ENCODE measurements at places on chromosomes 13 and 19.

DNA sequence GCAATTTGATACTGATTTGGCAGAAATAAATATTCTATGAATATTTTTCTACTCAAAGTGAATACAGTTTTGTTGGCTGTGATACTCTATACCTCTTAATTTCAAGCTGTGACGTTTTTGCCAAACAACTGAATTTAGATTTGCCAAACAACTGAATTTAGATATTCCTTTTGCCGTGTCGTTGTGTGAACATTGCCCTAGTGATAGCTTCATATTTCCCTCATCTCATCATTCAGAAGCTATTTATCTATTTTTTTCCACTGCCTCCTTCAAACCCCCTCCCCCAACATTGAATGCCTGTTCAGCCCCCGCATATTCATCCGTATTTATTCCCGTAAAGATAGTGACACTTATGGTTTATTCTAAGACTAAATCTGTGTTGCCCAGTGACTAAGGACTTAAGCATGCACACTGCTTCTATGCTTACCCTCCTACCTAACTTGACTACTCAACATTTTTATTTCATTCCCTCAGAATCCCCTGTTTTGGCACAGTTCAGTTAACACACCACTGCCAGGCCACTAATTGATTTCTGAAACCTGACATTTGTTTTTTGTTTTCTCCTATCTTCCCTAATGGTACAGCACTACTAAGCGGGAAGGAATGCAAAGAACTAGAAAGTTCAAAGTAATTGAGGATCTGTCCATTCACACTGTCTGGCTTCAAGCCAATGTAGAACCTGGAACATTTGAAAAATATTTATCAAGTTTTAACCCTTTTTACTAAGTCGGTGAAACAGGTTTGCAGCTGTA, 2.8 kb upstream of the KLF5 start:
- DNase-seq: no peak

DNA sequence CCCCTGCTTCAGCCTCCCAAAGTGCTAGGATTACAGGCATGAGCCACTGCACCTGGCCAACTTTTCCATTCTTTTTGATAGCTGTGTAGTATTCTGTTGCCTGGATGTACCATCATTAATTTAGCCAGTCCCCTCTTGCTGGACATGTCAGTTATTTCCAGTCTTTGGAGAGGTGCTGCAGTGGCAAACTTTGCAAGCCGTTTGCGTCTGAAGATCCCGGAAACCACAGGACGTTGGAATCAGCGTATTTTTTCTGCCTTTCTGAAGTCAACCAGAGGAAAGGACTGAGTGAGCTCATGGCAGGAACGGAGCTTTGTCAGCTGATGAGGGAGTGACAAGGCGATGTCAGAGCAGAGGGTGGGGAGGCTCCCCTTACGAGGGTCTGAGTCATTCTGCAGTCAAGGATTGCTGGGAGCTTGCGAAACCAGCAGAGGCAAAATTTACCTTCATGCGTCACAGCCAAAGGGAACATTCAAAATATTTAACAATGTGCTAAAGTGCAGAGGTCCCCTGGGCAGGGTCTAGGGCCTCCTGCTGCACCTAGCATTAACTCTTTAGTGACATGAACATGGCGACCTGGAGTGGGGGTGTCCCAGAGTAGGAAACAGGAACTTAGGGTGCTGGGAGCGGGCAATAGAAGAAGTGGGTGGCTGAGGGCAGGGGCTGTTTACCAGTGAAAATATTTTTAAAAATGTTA, 5.6 kb downstream of the C5AR1 start:
- DNase-seq: no peak

- no peak for DNase-seq
Observed at GRCh38 chr13:82791035-82791434, 1091.2 kb downstream of the SLITRK1 start.

GRCh38 chr13:73731564-73731963, 402.6 kb downstream of the KLF12 start:
- DNase-seq: no peak

GRCh38 chr13:39968646-39969475, 313.4 kb downstream of the COG6 start:
- no peak for DNase-seq

GRCh38 chr13:90120026-90120425, 1227.5 kb upstream of the MIR17HG start:
- no peak for DNase-seq

Data from glomerular endothelial cell (primary cell).